ENCODE measurements at places on chromosomes 3 and 15.

DNA sequence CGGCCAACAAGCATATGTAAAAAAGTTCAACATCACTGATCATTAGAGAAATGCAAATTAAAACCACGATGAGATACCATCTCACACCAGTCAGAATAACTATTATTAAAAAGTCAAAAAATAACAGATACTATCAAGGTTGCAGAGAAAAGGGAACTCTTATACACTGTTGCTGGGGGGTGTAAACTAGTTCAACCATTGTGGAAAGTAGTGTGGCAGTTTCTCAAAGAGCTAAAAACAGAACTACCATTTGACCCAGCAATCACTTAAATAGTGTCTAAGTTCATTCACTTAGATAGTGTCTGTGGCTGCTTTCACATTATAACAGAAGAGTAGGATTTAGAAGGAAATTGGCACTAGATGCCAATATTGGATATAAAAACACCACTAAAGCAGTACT is 49.7 kb downstream of the CGGBP1 start:
- DNase-seq, result no peak

DNA sequence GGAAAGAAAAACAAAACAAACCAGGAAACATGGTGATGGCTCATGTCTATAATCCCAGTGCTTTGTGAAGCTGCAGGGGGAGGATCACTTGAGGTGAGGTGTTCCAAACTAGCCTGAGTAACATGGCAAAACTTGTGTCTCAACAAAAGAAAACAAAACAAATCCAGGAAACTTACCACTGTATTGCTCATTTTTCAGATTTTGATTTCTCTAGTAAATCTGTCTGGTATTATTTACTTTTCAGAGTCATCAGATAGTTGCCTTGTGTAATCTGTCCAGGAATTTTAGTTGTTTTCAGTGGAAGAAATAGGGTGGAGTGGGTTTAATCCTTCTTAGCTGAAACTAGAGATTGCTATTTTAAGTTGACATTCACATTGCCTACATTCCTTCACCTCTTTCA is 91.8 kb upstream of the ALCAM start:
- no peak for DNase-seq

GRCh38 chr3:37730825-37731224 is 130.9 kb upstream of the CTDSPL start:
- DNase-seq, result no peak

DNA sequence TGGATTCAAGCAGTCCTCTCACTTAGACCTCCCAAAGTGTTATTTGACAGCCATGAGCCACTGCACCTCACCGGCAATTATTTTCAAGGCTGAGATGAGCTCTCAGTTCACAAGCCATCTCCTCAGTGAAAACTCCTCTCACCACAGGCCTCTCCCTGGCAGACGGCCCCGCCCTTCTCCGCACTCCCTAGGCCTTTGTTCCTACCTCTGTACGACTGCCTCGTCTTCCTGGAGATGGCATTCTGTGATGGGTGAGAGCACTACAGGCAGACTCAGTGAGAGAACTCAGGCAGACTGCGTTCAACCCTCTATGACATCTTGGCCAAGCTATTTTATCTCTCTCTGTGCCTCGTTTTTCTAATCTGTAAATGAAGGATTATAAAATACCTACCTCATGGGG is 67.0 kb upstream of the TPM1 start:
- DNase-seq, result no peak

DNA sequence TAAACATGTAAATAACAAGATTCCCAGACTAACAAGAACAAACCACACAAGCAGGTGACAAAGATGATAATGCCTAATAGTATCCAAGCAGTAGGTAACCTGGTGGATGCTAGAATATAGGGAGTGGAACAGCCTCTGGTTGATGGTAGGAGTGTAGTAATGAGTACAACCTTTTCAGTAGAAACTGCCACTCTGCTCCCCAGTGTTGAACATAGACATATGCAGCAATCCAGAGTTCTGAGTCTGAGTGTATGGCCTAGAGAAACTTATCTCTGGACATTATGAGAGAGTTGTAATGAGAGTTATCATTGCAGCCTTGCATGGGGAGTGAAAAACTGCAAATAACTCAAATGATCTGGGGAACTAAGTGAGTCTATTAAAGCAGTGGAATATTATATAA is 76.1 kb upstream of the ACAD9 start:
- DNase-seq, result no peak

DNA sequence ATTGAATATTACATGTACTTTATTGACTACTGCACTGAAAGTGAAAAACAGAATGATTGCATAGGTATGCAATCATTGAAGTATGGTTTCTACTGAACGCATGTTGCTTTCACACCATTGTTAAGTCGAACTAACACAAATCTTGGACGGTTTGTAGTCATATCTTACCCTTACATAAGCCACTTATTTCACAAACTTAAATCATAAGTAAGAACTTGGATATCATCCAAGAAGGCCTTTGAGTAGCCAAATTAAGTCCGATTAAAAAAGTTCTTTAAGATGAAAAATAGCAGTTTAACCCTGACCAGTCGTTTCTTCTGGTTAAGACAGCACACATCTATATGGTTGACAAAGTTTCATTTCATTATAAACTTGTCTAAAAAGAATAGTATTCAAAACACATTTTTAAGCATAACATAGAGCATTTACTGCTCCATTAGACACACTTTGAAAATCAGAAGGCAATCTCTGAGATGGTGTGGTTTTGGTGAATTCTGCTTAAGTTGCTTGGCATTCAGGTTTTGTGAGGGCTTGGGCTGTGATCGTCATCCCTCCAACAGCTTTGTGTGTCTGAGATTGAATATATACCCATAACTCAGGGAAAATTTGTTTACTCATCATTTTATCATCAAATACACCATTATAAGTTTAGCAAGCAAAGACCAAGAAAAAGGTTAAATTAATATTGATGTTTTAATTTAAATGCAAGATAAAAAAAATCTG is 92.2 kb downstream of the NFKBIZ start:
- DNase-seq, result no peak

All from COR-L47 (cell line).